ENCODE measurements at places on chromosomes 3 and 15.
A peak's percentile ranks its signal among the peaks of the same experiment; 100 is the strongest.

GRCh38 chr3:184175506-184175905 lies 851 bp downstream of the AP2M1 start:
- no peak for DNase-seq

GRCh38 chr3:49842843-49843517 lies 13.4 kb downstream of the TRAIP start:
- no peak for DNase-seq

GRCh38 chr3:24763393-24763792 lies 268.7 kb upstream of the THRB start:
- no peak for DNase-seq

DNA sequence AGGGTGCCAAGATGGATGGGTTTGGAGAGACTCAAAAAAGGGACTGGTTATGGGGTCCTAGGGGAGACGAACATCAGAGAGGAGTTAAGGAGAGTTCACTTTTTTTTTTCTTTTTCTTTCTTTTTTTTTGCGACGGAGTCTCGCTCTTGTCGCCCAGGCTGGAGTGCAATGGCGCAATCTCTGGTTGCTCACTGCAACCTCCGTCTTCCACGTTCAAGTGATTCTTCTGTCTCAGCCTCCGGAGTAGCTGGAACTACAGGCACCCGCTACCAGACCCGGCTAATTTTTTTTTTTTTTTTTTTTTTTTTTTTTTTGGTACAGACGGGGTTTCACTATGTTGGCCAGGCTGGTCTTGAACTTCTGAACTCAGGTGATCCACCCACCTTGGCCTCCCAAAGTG lies 1.2 kb downstream of the SPINT1 start:
- no peak for DNase-seq

DNA sequence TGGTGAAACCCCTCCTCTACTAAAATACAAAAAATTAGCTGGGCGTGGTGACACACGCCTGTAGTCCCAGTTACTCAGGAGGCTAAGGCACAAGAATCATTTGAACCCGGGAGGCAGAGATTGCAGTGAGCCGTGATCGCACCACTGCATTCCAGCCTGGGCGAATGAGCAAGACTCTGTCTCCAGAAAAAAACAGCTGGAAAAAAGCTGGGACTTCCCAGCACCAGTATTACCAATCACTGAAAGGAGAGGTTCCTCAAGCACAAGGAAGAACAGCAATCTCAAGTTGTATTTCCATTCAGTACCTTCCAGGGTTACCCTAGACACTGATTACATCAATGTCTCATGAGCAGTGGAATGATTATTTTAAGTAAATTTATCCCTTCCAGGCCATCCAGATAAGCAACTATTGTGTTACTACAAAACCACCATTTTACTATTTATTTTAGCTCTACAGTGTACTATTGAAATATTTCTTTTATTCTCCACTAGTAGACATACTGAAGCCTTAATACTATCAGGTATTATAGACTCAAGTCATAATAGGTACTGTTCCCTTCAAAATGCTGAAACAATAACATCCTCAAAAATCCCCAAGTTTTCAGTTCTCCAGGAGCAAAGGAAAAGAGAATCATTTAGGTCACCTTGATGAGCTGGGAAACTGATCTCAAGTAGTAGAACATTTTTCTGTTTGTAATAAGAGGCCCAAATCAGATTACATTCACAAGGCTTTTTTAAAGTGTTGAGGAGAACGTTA lies 54.8 kb upstream of the VGLL4 start:
- DNase-seq, result no peak

DNA sequence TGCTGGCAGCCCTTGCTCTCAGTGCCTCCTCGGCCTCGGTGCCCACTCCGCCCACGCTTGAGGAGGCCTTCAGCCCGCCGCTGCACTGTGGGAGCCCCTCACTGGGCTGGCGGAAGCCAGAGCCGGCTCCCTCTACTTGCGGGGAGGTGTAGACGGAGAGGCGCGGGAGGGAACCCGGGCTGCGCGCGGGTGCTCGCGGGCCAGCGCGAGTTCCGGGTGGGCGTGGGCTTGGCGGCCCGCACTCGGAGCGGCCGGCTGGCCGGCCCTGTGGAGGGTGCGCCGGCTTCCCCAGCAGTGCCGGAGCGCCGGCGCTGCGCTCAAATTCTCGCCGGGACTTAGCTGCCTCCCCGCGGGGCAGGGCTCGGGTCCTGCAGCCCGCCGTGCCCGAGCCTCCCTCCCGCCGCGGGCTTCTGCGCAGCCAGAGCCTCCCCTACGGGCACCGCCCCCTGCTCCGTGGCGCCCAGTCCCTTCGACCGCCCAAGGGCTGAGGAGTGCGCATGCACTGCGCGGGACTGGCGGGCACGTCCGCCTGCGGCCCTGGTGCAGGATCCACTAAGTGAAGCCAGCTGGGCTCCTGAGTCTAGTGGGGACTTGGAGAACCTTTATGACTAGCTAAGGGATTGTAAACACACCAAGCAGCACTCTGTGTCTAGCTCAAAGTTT lies 231.5 kb downstream of the EFHB start:
- DNase-seq, result no peak

DNA sequence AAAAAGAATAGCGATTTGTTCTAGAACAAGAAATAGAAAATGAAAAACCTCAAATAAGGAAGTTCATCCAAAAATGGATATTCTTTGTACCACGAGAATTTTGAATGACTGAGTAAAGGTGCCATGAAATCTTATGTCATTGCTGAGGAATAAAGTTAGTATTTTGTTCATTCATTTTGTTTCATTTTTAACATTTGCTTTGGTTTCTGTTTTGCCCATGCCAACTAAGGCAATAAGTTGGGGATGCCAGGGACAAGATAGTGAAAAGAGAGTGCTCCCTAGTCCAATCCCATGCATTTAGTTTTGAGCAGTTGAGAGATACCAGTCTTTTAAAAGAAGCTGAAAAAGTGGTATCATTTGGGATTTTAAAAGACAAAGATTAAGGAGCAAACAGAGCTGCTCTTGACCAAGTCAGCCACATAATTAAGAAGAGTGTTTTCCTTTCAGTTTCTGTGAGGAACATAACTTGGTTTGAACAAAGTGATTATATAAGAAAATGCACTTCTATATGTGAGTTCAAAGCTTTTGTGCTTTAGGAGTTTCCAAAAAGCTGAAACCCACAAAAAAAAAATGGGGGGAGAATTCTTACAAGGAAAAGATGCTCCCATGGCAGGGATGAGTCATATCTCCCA lies 201.4 kb downstream of the PLOD2 start:
- DNase-seq, result no peak

DNA sequence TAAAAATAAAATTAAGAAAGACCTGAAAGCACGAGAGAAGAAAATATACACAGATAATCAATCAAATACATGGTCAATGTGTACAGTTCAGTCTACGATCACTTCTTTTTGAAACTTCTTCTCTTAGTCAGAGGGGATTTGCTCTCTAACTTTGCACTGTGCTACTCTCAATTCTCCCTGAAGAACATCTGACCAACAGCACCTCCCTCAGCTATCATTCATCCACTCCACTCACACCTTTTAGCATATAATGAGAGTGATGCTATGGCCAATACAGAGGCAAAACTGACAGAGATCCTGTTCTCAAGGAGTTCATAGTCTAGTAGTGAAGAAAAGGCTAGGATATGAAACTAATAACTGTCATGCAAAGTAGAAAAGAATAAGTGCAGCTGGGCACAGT lies 45.9 kb downstream of the P3H2 start:
- no peak for DNase-seq

DNA sequence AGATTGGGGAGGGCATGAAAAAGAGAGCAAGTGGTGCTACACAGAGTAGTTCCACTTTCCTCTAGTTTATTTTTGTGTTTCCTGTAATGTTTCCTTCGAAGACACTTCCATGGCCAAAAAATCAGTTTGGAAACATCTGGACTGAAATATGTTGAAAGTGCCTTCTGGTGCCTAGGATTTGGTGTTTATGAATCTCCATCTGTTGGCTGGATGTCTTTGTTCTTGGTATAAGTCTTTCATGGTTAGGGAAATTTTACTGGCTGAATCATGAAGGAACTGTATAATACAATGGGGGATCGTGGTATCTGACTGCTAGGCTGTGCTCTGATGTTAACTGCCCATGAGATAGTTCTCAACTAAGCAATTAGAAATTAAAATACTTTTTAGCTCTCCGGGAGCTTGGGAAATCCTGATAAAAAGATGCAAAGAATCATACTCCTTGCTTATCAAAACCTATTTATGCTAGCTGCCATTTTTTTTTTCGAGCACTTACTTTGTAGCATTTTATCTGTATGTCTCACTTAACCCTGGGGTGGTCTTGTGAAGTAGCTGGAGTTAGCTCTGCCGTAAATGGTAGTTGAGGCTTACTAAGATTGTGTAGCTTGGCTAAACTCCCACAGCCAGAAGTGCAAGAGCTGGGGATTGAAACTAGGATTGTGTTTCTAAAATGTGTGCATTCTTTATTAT lies 21.9 kb downstream of the AKAP13 start:
- DNase-seq, result no peak

- no peak for DNase-seq
Measured at GRCh38 chr3:191353022-191353777, 22.9 kb upstream of the UTS2B start.

- DNase-seq, result no peak
Measured at GRCh38 chr3:157274644-157275137, 114.7 kb upstream of the CCNL1 start.

GRCh38 chr3:53704363-53704725 lies 141.9 kb downstream of the CHDH start:
- no peak for DNase-seq

DNA sequence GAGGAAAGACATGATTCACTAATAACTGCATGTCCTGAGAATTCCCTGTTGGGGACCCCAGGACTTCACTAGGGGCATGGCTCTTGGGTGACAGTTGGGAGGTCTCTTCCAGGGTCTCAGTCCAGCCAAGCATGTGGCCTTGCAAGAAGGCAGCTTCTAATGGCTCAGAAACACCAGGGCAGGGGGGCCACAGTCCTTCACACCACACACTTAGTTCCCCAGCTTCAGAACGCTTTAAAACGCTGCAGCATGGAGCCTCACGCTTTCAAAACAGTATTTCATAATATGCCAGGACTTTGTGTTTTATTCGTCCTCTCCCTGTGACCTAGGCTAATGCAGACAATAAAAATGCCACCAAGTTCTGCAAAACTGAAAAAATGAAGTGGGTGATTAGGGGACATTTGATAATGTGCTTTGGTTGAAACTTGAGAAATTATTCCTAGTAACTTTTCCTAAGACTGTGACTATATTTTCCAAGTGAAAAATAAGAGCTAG lies 48.4 kb upstream of the LIMD1 start:
- no peak for DNase-seq

- DNase-seq, result no peak
Measured at GRCh38 chr3:154844863-154845262, 235.3 kb upstream of the MME start.

DNA sequence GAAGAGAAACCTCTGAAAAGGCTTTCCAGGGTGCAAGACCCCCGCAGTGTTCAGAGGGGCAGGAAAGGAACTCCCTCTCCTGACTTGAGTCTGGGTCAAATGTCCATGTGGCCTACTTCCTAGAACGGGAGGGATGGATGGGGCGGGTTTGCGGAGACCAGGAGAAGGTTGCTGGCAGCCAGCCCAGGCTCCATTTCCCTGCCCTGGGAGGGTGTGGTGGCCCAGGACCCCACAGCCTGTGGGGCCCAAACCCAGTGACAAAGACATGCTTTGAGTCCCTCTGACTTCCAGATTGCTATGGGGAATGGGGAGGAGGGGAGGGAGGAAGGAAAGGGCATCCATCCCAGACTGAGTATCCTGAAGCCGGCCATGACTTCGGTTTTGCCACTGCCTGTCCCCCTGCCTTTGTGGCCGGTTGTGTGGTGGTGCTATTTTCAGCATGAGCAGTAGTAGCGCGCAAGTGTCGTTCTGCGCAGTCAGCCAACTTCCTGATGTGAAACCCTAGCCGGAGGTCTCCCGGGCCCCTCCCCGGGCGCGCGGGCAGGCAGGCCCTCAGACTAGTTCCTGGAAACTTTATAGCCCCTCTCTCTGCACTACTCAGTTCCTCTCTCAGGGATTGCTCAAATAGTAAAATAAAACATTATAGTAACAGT lies 24.4 kb downstream of the MAGEF1 start:
- no peak for DNase-seq

DNA sequence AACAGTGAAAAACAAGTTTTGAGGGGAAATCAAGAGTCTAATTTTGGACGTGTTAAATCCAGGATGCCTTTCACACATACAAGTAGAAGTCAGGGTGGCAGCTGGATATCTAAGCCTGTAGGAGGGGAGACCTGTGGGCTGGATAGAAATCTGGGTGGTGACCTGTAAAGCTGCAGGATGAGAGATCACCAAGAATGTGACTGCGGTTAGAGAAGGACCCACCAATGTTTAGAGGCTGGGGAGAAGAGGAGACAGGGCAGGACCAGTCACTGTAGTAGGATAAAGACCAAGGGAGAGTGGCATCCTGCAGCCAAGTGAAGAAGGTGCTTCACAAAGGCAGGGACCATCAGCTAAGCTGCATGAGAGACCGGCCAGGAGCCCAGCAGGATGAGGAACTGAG lies 36.2 kb downstream of the MRAS start:
- DNase-seq, result no peak

DNA sequence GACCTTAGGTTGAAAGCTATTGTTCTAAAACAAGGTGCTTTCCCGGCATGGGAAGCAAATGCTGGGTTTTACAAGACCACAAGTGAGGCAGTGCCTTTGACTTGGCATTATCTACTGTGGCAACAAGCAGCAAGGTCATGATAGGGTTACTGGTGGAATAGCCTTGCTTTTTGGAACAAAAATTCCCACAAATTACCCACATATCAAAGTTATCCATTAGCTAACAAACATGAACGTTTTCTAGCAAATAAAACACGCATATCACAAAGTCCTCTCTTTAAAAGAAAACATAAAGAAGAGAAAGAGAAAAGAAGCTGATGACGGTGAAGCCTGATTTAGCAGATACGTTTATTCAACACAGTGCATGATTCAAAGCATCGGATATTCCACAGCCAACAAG lies 57.6 kb downstream of the SETMAR start:
- no peak for DNase-seq

DNA sequence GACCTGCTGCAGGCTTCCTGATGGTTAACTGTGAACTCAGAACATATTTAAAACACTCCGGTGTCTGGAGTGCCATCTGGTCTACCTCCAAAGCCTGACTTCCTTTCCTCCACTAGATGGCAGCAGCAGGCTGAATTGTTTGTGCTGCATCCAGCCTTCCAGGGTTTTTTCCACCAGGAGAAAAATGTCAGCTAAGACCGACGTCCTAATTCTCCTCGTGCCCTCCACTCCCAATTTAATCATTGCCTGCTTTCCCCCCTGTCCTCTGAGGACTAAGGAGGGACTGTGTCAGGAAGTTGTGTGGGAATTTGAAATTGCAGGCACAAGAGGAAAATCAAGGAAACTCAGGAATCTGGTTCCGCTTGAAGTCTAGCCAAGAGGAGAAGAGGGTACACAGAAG lies 165.2 kb upstream of the UMPS start:
- DNase-seq, result peak; percentile 64

DNA sequence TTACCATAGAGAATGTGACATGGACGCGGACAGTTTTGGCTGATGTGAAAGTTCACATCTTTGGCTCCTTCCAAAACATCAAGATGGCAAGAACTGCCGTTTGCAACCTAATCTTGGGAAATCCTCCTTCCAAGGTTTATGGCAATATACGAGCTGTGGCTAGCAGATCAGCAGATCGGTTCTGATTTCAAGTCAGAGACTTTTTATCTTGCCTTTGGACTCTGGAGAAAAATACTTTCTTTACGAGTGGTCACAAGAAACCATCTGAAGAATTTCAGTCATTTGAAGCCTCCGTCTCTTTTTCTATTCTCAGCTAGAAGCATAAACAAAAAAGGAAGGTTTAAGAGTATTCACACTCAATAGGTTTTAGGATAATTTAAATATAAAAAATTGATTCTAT lies 153.5 kb upstream of the MEIS2 start:
- peak; percentile 12 for DNase-seq
